T-helper 2 cell treated with Interferon-gamma antibody and Interleukin-4, amounts not matched to agents 100 ng/mL and 5 ng/mL, for 36 hours (primary cell): ENCODE measurements at places on chromosomes 7 and 10. TPM values are rescaled to one million over a fixed set of nuclear protein-coding genes. Genes with fewer than 3 reads are reported as not detected.

NRCAM gene
- 0.16 TPM in 1 of 2 replicates, not detected in the other for total RNA-seq

OLAH gene
- total RNA-seq = 0.18 TPM in 1 of 2 replicates, not detected in the other

CDNF gene
- total RNA-seq = 0.34 and 0.48 TPM in 2 replicates

DKK1 gene
- total RNA-seq = not detected in 2 replicates

NODAL gene
- 0.09 and 0.11 TPM in 2 replicates for total RNA-seq

FOXI2 gene
- not detected in 2 replicates for total RNA-seq

PAOX gene
- total RNA-seq = 3.4 and 4.3 TPM in 2 replicates

CACNB2 gene
- total RNA-seq = 0.14 and 0.23 TPM in 2 replicates

ADARB2 gene
- not detected in 2 replicates for total RNA-seq

TLX1 gene
- total RNA-seq = not detected in 2 replicates

DCLRE1A gene
- total RNA-seq = 14.4 and 15.6 TPM in 2 replicates
